H1 (cell line): ENCODE measurements at places on chromosomes 1 and 21. TPM values are rescaled to one million over a fixed set of nuclear protein-coding genes. Genes with fewer than 3 reads are reported as not detected.

DNA sequence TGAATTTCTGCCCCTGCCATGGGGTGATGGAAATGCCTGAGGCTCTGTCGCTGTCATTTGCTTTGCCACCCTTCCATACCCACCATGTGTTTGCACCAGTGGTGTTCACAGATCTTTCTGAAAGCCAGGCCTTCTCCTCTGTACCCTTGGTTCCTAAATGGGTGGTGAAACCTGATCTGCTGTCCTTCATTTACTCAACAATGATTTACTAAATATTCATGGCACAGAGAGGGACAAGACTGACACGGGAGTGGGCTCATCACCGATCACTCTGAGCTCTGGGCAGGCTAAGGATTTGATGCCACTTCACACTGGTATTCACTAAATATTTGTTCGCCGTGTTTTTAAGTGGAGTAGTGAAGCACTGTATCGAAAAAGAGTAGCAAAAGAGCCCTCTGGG is 40.9 kb downstream of the LRRC8B start:
- DNase-seq: no peak

DNA sequence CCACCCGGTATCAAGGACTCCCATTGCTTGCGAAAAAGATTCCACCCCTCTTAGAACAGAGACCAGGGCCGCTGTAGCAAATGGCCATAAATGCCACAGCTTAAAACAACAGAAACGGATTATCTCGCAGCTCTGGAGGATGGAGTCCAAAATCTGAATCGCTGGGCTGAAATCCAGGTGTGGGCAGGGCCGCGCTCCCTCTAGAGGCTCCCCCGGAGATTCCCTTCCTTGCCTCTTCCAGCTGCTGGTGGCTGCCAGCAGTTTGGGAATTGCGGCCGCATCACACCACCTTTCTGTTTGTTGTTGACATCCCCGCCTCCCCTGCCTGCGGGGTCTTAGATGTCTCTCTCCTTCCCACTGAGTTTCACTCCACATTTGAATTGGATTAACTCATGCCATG is 15.6 kb downstream of the PDE9A start:
- no peak for DNase-seq

DNA sequence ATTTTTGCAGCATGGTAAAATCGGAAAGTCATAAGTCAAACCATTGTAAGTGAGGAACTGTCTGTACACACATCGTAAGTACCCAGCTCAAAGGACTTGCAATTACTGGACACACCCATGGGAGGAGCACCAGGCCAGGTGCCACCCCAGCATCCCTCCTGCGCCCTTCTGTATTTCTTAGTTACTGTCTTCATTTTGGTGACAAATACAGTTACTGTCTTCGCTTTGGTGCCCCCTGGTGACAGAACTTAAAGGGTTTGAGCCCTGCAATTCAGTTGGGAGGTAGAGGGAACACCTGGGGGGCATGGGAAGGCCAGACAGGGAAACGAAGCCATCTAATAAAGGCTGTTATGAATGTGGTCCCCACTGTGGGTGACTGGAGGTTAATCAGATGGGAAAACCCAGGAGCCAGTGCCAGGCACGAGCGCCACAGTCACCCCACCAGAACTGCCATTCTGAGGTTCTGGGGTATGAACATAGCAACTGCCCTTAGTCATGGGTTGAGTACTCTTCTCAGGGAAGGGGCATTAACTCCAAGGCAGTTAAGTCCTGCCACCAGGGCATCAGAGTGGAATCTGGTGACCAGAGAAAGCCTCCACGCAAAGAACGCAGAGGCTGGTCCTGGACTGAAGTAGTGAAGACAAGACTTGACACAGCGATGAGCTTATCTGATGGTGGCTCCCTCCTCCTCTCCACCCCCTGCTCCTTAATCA is 612.9 kb downstream of the PTPRU start:
- peak; percentile 56 for DNase-seq

Gene KCNN3
- 2.8 and 3.0 TPM in 2 replicates for total RNA-seq

Gene PDZK1
- total RNA-seq: not detected in 2 replicates

Gene LEPR
- total RNA-seq: 2.8 and 3.9 TPM in 2 replicates

- DNase-seq: no peak
Observed at GRCh38 chr1:156811168-156811567, 5.5 kb downstream of the SH2D2A start.

DNA sequence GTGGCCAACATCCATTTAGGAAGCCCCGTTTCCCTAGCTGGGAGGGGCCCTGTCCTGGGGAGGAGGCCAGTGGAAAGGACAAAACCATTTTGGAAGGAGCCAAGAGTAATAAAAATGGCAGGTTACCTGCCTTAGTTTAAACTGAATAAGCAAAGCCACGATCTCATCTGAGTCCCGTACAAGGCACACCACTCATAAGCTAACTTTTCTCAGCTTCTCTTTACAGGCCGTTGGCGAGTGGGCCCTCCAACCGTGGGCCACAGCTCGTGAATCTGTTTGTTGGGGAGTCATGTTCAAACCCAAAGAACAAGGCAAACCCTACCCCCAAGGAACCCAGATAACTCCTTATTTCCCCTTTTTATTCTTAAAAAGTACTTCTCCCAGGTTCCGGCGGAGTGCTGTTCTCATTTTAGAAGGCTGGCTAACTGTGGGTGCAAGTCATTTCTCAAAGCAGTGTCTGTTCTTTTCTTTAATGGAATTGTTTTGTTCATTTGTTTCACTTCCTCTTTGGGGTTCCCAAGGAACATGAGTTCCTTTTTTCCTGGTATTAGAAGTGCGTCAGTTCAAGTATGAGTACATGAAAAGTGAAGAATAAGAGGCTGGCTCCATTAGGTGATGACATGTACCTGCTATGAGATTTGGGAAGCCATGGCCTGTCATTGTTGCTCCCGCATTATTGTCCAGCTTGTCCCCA is 89.0 kb downstream of the PSMG1 start:
- no peak for DNase-seq

Gene BROX
- 26.7 and 28.5 TPM in 2 replicates for total RNA-seq

Gene C1orf167
- 0.90 and 1.3 TPM in 2 replicates for total RNA-seq

DNA sequence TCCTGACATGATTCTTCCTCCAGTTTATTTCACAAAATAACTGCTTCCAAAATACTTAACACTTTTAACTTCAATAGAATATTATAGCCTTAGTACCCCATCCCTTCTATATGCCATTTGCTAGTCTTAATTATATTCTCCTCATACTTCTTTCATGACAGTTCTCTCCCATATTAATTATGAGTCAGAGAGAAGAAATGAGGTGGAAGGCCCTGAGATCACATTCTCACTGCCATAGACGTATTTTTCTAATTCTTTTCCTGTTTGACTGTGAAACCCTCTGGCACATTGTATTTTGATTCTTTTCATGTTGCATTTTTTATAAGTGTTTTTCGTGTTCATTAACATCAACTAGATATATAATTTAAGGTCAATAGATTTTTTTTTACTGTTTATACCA is 88.4 kb downstream of the GTF2B start:
- no peak for DNase-seq

DNA sequence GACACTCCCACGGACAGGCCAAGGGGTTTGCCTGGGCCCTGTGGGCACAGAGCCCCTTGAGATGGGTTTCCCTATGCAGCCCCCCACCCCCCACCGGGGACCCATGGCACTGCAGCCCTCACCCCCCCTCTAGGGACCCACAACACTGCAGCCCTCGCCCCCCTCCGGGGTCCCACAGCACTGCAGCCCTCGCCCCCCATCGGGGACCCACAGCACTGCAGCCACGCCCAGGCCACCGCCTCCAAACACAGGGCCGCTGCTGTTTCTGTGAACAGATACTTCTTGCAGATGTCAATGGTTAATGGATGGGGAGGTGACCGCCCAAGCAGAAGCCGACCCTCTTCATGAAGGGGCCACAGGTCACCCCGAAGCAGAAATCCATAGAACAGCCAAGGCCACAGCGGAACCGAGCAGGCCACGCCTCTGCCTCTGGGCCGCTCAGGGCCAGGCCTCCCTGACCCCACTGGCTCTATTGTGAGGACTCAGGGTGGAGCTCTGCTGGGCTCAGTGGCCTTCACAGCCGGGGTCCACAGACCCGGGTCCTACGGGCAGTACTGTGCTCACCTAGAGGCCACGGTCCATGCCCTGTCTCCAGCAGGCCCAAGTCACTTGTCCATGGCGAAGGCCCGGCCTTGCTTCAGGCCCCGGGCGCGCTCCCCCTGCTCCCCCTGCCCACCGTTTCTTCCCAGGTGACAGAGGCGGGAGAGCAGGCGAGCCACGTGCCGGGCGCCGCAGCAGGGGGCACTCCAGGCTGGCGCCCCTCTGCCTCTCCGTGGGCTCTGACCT is 4.1 kb upstream of the POFUT2 start:
- peak; percentile 61 for DNase-seq

DNA sequence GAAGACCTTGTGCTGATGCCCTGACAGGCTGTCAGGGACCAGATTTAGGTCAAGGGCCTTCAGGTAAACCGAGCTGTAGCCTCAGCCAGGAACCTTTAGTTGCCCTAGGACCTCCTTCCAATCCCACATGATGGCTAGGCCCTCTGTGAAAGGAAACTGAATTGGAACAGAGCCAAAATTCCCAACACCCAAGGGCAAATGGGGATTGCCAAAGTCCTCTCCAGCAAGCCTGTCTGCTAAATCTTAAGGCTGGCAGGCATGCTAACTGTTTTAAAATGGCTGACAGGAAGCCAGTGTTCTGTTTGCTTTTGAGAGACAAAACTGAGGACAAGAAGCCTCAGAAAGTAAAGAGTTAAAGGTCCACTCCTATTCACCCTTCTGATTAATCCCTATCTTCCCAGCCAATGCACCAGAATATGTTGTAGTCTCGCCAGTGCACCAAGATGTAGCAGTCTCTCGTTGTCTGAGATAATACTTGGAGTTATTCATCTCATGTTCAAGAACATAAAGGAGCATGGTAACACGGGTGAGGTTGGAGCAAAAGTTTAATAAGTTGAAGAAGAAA is 35.1 kb downstream of the MSTO1 start:
- no peak for DNase-seq

GRCh38 chr1:41135196-41135947 is 106.7 kb downstream of the SCMH1 start:
- no peak for DNase-seq

DNA sequence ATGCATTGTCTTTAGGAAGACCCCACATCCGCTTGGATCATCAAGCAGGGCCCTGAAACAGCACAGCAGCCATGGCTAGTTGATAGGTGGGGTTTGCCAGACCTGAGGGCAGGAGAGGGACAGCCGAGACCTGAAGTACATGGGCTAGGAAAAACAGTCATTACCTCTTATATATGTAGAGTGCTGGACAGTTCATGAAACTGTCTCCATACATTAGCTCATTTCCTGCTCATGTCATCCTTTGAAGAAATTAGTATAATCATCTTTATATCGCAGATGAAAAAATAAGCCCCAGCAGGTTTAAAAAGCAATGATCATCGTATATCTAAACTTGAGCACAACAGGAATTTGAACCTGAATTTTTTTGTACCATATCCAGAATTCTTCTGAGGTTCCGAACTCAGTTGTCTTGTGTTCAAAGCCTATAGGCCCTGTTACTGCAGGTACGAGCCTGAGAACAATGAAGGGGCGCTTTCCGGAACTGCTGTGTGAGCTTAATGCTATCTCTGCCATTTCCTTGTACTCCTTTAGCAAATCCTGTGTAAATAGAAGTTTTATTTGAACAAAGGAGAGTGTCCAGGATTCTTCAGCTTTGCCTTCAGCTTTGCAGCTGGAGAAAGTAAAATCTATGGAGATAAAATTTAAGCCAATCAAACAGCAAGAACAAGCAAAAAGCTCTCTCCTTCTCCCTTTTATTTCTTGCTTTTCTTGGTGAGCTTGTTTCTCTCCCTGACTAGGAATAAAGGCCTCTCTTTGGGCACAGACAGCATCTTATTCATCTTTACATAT is 32.4 kb upstream of the DUSP10 start:
- no peak for DNase-seq

Gene PSEN2
- total RNA-seq: 21.9 and 22.9 TPM in 2 replicates

DNA sequence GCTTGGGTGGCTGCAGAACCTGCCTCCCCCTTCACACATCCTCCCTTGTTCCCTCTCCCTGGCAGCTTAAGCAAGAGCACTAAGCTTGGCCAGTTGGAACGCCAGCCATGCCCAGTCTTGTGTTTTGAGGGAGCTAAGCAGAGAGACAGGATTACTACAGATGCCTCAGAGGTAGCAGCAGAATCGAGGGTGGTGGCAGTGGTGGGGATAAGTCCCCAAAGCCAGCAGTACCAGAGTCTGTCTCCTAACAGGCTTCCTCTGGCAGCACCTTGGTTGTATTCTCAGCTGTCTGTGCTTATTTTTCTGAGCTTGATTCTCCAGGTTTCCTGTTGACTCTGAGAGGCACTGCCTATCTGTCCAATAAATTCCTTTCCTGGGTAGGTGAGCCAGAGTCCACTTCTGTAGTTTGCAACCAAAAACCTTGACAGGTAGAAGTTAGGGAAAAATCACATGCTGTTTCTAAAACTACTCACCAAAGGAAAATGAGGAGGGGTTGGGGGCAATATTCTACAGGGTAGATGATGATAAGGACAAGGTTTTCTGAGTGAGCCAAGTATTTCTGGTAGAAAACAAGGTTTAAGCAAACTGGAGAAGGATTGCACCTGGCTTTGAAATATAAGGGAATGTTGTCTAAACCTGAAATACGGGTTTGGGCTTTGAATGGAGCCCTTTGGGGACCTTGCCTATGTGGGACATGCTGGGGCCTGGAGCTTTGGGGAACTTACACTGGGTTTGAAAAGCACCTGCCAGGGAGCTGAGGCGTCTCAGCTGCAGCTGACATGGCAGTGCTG is 100.8 kb downstream of the PBX1 start:
- no peak for DNase-seq

DNA sequence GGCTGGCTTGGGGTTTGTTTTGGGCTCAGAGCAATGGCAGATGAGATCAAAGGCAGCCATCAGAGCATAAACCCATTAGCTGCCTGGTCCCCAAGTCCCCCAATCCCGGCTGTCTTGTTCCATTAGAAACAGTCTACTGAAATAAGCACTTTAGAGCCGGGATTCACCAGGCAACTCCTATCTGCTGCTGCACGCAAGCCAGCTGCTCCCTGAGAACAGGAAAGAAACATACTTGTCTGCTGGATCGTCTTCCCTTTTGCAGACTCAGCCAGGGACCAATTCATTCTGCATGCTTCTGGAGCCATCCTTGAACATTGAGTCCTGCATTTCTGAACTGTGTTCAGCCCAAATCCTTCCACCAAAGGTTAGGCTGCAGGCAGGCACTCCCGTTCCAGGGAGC is 21.8 kb downstream of the RXRG start:
- no peak for DNase-seq

Gene AIRE
- total RNA-seq: 0.10 TPM in 1 of 2 replicates, not detected in the other

Gene CRYBG2
- 17.0 and 22.2 TPM in 2 replicates for total RNA-seq

DNA sequence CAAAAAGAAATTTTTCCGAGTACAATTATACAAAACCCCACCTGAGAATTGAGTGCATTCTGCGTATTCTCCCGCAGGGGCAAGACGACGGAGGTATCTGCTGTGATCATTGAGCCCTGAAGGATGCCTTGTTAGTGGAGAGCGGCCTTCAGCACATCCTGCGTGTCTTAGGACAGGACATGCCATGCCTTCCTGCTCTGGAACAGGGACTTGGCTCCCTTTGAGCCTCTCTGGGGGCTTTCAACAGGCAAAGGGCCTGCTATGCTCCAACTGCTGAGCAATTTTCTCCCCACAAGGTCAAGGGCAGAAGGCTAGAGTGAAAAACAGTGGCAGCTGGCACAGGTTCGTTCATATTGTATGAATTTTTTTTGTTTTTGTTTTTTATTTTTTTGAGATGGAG is 52.4 kb downstream of the TOR1AIP2 start:
- DNase-seq: no peak

Gene H6PD
- 3.8 and 4.0 TPM in 2 replicates for total RNA-seq
